ENCODE measurements at places on chromosomes 2 and 18. TPM values are rescaled to one million over a fixed set of nuclear protein-coding genes. Genes with fewer than 3 reads are reported as not detected.

GRCh38 chr18:50559752-50560680 is at the start of gene MAPK4:
Gene MAPK4 (plus strand): TSS chr18:50560087. CDS start chr18:50663959, 103,872 bp downstream.
- DNase-seq = no peak

Gene PLB1
- 1.4 TPM for total RNA-seq

DNA sequence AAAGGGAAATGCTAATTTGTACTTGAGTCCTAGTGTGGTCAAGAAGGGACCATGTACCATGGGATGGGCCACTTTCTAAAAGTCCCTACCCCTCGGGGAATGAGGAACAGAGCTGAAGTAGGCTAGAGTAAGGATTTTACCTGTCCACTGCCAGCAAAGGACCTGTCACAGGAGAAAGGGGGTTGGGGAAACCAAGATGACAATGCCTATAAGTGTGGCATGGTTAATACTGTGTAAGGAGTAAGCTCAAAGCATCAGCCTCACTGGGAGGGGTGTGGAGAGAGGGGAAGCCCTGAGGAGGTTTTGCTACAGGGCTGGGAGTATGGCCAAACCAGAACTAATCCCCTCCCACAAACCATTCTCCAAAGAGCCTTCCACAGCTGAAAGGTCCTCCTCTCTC is 15.8 kb downstream of the GKN2 start:
- DNase-seq = no peak

Gene SCYGR6
- not detected for total RNA-seq

- no peak for DNase-seq
Observed at GRCh38 chr2:27263287-27264252, 723 bp upstream of the SLC30A3 start.

Gene ARHGAP25
- total RNA-seq = 68.7 TPM

DNA sequence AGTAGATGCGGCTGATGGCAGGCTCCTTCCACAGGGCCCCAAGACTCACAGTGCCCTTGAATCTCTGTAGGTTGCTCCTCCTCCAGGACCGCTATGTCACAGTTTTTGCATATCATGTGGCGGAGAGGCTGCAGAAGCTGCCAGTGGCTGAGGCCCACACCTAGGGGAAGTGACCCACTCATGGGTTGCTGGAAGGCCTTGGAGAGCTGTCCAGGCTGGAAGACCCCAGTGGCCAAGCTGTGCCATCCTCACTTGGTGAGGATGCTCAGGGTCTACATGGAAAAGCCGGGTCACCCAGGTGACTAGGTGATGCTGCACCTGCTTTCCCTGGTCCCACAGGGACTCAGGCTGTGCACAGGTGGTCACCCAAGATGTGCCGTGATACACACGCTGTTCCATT is 90.6 kb downstream of the SEPTIN10 start:
- no peak for DNase-seq

Gene MC4R
- total RNA-seq = not detected

GRCh38 chr2:150471813-150472510 is 15.5 kb downstream of the RND3 start:
- no peak for DNase-seq

Gene LIMS4
- total RNA-seq = 0.78 TPM

DNA sequence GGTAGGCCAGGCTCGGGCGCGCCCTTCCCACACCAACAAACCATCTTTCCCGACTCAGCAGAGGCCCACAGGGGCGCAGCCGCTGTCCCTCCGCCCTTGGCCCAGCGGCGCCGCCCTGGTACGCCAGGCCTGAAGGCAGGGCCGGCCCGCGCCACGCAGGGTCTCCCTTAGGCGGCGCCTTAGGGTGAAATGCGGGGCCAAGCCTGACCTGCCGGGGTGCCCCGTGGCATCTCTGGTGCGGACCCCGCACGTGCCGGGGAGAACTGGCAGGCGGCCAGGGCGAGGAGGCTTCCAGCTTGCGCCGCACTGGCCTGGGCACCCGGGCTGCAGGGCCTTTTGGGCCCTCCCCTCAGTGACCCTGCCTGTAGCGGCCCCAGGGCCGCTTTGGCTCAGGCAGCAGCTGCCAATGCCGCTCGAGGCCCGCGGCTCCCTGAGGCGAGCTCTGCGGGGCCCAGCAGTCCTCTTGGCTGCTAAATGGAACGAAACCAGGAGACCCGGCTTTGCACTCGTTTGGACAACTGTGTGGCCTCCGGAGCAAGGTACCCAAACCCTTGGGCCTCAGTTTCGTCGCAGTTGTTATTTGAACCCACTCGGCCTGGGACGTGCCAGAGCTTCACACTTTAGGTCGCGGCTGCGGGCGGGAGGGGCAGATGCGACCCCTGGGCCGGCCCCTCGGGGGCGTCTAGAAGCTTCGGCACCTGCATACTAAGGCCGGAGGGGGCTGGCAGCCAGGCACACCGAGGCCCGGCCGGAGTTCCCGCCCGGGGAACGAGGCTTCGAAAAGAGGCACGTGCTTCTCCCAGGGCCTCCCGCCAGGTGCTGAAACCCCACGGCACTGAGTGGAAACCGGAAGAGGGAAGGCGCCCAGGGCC is 8.5 kb downstream of the OTX1 start:
- DNase-seq = no peak
